Activated CD4-positive, alpha-beta T cell treated with anti-CD3 and anti-CD28 coated beads for 24 hours (primary cell): ENCODE measurements at places on chromosomes 12 and 14.

DNA sequence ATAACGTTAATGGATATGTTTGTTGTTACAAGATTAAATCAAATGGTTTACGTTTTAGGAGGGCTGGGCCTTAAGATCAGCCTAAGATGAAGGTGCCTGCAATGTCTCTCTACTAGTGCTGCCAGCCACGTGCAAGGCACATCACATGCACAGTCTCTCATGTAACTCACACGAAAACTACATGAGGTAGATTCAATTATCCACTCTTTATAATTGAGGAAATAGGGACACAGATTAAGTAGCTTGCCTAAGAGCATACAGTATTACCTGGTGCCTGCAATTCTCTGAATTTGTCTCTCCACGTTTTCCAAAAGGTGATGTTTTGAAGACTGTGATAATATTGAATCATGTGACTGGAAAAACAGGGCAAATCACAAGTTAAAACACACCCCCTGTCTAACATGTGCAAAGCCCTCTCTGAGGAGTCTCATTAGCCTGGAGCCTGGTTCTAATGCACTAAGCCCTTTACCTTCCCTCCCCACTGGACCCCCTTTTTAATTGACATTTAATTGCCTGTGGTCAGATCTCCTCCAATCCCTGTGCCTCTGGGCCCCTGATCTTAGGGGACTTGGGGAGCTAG is 14.6 kb upstream of the ATP2A2 start:
- DNase-seq = no peak

DNA sequence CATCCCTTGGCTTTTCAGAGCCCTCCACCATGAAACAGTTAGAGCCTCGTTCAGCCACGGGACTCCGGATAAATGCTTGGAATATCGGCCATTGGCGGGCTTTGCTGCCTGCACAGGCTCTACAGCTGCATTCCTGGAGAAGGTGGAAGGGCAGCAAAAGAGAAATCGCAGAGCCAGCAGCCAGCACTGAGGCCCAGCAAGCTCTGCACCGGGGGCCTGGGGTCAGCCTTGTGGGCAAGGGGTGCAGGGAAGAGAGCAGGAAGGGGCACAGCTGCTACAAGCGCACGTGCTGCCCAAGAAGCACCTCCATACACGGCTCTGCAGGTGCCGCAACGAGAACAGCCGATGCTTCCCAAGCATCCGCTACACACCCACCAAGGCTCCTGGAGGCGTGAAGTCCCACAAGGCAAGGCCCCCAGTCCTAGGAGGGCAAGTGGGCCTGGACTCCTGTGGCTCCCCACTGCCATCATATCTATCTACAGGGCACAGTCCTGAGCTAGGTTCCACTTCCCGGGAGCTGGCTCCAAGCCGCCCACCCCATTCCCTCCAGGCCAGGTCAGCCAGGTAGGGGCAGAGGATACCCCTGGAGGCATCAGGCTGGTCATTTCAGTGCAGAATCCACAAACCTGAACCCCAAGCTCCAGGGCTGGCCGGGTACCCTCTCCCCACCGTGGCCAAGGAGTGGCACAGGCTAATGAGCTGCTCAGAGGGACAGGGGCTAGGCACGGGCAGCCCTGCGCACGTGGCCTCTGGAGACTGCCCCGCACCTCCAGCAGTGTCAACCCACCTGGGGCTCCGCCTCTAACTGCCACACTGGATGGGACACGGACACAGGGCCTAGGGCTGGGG is 40.2 kb downstream of the CCNK start:
- DNase-seq = no peak

DNA sequence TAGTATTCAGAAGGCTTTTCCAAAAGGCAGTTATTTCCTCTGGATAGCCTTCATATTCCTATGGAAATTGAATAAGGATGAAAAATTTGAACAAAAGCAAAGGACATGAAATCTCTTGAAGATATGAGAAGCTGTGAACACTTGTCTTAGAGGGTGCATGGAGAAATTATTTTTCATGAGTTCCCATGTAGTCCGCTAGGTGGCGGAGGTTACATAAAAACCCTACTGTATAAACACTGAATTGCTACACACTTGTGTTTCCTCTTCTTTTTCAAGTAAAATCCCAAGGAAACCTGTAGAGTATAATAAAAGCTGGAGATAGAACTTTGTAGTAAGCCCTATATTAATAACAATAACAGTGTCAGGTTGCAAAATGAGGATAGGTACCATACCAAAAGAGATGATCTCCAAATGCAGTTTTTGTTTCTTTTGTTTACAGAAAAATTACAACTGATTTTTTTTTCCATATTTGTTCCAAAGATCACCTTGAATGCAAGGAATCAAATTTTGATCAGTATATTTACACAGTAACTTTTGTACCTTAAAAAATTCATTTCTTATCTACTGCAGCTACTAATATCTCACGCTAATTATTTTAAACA is 37.8 kb upstream of the OR4E1 start:
- peak; percentile 24 for DNase-seq

GRCh38 chr12:50839042-50839441 is 3.7 kb upstream of the TMPRSS12 start:
- DNase-seq = no peak

GRCh38 chr12:54139019-54139418 is 49.8 kb downstream of the SMUG1 start:
- DNase-seq = no peak

GRCh38 chr12:96233939-96234461 is 39.8 kb downstream of the ELK3 start:
- no peak for DNase-seq

DNA sequence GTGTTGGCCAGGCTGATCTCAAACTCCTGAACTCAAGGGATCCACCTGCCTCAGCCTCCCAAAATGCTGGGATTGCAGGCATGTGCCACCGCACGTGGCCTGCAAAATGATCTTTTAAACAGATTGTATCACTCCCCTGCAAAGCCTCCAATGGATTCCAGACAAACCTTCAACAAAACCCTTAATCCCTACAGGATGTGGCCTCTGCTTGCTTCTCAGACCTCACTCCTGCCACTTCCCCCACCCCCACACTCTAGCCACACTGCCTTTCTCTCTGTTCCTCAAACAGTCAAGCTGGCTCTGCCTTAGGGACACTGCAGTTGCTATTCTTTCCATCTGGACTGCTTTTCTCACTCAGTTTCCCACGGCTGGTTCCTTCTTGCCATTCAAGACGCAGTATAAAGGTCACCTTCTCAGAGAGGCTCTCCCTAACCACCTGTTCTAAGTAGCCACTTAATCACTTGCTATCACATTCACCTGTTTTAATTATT is 47.3 kb upstream of the TMED10 start:
- no peak for DNase-seq

GRCh38 chr14:76050797-76051392 is 65.3 kb downstream of the IFT43 start:
- DNase-seq = peak; percentile 34

DNA sequence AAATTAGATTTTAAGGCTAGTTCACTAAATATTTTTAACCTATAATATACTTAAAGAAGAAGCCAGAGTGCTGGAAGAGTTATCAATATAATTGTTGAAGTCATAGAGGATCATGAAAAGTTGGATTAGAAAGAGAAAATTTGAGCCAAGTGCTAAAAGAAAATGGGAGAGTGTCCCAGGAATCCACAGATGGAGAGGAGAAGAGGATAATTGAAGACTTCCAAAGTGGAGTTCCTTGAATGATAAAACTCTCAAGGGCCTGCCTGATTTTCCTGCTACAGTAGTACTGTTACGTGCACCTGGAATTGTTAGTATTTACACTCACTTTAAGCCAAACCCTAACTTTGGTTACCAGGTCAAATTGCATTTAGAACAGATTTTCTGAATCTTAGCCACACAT is 113.2 kb downstream of the MSRB3 start:
- DNase-seq = no peak

DNA sequence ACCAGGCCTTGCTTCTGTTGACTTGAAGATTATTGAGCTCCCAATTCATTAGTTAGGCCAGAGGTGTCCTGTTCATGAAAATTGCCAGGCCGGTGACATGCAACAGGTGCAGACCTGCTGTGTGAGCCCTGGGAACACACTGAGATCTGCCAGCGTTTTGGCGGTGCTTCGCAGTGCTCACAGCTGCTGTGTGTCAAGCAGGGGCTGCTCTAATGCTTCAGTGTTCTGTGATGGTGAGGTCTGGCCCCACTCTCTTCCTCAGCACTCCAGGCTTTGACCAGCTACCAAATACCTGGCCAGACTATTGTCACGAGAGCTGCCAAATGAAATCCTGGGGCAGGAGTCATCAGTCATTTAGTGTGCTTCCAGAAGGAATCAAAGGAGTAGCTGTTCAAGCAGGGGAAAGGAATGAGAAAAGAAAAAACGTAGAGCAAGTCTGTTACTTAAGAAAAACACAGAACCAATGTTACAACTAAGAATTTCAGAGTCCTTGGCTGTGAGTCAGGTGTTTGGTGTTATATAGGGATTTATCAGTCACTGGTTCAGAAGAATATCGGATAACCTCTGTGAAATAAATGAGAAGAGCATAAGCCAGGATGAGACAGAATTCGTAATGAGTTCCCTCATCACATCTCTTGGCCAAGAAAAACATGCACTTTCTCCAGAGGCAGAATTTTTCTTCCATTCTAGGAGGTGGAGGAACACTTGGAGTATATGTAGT is 150.8 kb downstream of the FBXL14 start:
- DNase-seq = no peak

DNA sequence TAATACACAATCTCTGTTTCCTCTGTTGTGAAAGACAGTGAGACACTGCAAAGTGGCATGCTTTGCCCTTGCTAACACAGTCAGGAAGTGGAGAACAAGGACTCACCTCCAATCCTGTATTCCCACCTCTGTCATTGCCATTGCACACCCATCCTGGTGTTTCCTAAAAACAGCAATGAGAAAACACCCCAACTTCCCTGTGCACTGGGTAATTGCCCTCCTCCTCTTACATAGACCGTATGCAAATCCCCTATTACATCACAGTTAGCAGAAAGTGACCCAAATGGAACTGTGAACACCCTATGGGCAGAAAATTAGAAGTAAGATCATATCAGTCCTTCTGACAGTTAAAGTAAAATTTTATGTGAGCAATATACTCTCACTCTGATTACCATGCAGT is 355.5 kb downstream of the BCL11B start:
- no peak for DNase-seq

- peak; percentile 79 for DNase-seq
Observed at GRCh38 chr12:132560614-132561426, 49.6 kb downstream of the LRCOL1 start.

DNA sequence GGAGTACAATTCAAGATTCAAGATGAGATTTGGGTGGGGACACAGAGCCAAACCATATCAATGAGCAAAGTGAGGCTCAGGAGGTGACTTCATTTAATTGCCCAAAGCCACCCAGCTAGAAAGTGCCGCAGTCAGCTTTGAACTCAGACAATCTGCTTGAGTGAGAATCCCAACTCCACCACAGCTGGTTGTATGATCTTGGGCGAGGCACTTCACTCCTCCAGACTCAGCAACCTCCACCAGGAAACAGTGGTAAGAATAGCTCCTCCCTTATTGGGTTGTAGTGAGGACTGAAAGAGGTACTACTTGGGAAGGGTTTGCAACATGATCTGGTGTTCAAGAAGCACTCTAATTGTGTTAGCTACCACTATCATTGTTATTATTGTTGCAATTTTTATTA is 129.2 kb upstream of the RFLNA start:
- DNase-seq = no peak

DNA sequence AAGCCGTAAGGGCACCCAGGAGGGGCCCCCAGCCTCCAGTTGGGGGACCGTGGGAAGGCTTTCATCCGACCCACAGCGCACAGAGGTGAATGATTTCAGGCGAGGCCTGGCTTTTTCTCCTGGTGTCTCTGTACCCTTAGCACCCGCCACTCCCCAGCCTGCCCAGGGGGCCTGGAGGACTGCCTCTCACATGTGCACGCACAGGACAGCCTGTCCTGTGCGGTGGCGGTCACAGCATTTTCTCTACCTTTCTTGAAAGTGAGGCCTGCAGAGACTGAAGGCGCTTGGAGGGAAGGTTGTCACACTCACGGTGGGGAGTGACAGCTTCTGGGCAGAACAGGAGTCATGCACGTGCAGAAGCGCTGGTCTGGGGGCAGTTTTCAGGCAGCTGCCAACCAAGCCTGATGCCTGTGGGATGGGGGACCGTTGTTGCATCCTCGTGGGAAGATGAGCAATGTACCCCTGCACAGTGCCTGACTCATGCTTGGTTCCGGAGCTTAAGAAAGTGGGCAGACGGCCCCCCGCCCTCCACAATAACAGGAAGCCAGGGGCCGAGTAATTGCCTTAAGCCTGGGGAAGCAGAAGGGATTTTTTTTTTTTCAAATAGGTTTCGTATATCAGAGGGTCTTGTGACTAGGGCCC is 148.1 kb downstream of the TSPAN9 start:
- no peak for DNase-seq

DNA sequence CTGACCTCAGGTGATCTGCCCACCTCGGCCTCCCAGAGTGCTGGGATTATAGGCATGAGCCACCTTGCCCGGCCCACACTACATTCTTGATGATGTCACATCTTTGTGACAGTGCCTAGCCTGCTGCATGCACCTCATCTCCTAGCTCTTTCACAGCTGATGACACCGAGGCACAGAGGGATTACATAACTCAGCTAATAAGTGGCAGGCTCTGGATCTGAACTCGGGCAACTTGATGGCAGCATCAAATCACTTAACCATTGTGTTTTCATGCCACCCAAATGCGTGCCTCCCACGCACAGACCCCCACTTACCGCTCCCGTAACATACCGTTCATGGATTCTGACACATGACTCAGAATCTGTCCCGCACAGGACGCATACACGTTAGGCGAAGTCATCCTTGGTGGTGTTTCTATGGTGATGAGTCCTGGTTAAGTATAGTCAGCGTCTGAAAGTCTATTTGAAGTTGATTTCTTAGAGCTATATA is 7.4 kb downstream of the TMEM120B start:
- no peak for DNase-seq

- DNase-seq = no peak
Observed at GRCh38 chr12:96751626-96752025, 155.4 kb upstream of the NEDD1 start.

- DNase-seq = no peak
Observed at GRCh38 chr12:128820723-128821432, 2.9 kb downstream of the SLC15A4 start.

- DNase-seq = no peak
Observed at GRCh38 chr14:69077841-69078240, 75.1 kb downstream of the DCAF5 start.

- DNase-seq = no peak
Observed at GRCh38 chr14:50347521-50347920, 35.4 kb downstream of the DMAC2L start.

- no peak for DNase-seq
Observed at GRCh38 chr12:118650586-118650960, 274.2 kb downstream of the SUDS3 start.

DNA sequence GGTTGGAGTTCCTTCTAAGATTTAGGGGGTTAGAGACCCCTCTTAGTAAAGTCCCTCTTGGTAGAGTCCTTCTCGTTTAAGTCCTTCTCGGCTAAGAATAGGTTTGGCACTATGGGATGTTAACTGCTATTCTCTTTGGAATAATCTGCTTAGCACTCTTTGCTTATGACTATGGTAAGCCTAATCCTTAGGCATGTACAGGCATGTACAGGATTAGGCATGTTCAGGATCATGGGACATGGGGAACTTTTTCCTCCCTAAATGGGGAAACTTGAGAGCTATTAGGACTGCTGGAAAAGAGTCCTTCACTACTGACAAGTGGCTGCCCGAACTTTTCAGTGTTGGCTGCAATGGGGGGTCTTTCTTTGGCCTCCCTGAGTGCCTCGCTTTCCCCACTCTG is 193.3 kb downstream of the TMEM117 start:
- no peak for DNase-seq
